ENCODE measurements at places on chromosomes 4 and X.

GRCh38 chr4:39763714-39764572, 66.0 kb downstream of the UBE2K start:
- no peak for DNase-seq

DNA sequence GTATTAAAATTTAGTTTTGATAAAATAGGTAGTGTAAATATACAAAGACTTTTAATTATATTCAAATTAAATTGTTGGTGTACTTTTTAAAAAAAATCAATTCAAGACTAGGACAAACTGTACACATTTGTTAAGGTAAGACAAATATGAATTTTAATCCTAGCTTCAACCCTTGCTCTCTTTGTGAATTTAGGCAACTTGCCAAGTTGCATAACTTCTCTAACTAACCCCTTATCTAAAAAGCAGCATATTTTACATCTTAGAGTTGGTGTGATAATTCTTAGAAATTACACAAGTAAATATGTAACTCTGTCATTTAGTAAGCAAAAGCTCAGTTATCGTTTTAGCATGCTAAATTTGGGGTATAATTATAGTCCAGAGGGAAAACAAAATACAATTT, 78.1 kb upstream of the FSTL5 start:
- no peak for DNase-seq

DNA sequence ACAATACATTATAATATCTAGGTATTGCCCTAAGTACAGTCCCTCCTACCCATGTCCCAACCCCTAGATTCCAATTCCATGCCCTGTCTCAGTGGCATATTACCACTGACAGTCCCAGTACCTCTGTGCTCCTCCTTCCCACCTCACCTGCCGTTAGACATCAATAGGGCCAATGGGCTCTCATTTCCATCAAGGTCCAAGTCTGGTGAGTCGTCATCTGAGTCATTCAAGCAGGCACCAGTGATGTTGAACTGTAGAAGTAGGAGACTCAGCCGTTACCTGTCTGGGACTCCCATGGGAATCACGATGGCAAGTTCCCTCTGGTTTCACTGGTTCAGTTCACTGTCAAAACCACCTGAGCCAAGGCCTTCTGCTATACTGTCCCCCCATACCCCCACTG, 51.7 kb downstream of the PHF8 start:
- DNase-seq = no peak

- no peak for DNase-seq
These were observed 19.2 kb upstream of the PHEX start for GRCh38 chrX:22012931-22013330.

- no peak for DNase-seq
These were observed 20.0 kb upstream of the VCX2 start for GRCh38 chrX:8191022-8191421.

- DNase-seq = no peak
These were observed 52.6 kb upstream of the SOD3 start for GRCh38 chr4:24742773-24743172.

DNA sequence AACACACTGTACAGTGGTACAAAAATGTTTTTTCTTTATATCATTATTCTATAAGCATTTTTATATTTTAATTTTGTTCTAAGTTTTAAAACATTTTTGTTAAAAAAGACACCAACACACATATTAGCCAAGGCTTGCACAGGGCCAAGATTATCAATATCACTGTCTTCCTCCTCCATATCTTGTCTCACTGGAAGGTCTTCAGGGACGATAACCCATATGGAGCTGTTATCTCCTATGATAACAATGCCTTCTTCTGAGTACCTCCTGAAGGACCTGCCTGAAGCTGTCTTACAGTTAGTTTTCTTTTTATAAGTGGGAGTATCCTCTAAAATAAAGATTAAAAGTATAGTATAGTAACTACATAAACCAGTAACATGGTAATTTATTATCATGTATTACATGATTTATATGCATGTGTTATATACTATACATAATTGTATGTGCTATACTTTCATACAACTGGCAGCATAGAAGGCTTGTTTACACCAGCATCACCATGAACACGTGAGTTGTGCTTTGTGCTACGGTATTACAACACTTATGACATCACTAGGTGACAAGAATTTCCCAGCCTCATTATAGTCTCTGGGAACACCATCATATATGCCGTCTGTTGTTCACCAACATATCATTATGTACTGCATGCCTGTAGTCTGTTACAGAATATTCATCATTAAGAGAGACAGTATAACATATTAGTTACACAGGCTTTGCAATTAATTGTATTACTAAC, 90.7 kb downstream of the WDFY3 start:
- peak; percentile 30 for DNase-seq

DNA sequence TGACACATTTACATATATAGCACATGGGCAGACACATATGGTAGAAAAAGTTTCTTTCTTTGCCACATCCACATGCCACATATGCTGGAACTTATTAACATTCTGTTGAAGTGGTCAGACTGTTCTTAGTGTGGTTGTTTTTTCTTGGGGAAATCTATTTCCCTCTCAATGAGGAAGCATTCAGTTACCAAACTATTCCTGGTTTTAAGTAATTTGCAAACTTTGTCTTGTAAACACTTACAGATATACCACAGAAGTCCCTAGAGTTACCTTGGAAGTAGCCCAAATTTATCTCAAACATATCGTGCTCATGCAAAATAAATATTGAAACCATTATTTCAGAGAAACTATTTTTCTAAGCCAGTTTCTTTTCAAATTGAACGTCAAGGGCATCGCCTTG, 625.5 kb upstream of the INTU start:
- no peak for DNase-seq

DNA sequence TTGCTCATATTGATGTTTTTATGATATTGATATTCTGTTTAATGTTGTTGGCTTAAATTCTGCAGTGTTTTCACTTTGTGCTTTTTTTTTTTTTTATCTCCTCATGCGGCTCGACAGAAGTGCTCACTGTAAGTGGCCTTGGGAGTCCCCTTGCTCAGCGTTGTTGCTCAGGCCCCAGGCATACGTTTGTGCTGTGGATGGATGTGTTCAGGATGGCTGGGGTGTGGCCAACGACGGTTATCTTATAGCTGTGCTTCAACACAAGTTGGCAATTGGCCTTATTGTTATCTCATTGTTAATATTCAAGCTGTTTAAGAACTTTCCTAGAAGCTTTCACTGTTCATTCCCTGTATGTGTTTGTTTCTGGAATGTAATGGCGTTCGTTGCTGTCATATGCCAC, 36.4 kb upstream of the CLCN4 start:
- DNase-seq = no peak

DNA sequence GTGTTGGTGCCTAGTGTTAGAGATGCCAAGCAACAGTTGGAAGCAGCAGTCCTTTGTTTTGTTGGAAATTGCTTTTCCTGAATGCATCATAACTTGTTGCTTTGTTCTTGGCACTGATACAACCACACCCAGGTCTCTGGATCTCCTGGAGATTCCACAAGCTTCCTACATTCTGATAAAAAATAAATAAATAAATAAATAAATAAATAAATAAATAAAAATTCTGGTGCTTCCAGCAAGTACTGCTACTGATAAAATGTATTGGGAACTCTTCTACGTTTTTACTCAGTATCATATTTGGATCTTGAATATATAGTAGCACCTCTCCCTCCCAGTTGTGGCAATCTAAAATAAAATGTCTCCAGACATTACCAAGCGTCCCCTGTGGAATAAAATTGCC, 62.7 kb upstream of the GRID2 start:
- no peak for DNase-seq

- DNase-seq = no peak
These were observed 57.3 kb downstream of the STOX2 start for GRCh38 chr4:183962419-183962818.

DNA sequence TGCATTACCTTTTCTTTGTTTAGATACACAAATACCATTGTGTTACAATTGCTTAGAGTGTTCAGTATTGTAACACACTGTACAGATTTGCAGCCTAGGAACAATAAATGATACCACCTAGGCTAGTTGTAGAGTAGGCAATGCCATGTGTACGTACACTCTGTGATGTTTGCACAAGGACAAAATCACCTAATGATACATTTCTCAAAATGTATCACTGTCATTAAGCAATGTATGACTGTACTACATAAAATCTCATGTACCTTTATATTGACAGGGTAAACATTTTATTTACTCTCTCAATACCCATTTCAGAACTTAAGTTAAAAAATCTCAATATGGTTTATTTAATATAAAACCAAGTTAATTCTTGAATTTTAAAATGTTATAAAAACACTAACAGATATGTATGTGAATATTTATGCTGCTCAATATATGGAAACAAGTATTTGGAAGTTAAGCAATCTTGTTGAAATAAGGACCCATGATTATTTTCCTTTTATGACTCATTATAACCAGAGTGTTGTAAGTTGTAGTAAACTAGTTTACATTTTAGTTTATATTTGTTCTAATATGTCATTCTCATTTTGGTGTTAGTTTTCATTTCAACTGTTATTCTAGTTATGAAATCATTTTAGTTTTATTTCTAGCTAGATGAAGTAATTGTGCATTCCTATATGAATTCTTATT, 409.2 kb downstream of the TLL1 start:
- DNase-seq = no peak

- peak; percentile 68 for DNase-seq
These were observed at the start of gene PRRG1 for GRCh38 chrX:37349221-37350033. TSS of gene PRRG1 (plus strand) at chrX:37349364. CDS start at chrX:37406250, 56,886 bp downstream.

Measured in suppressor macrophage treated with lipopolysaccharide for 4 hours (primary cell).